ENCODE measurements at places on chromosomes 11 and 22. TPM values are rescaled to one million over a fixed set of nuclear protein-coding genes. Genes with fewer than 3 reads are reported as not detected.

Gene VWCE
- total RNA-seq: 0.24 TPM

Gene RNF26
- total RNA-seq: 11.5 TPM

Gene MAPK8IP2
- total RNA-seq: 1.4 TPM

Gene MTA2
- total RNA-seq: 17.3 TPM

Gene SNX15
- 10.6 TPM for total RNA-seq

Gene NRXN2
- total RNA-seq: 1.5 TPM

Gene KCNE3
- total RNA-seq: 5.6 TPM

Gene OR4S2
- not detected for total RNA-seq

Gene HRAS
- total RNA-seq: 17.6 TPM

Gene CHCHD10
- 34.6 TPM for total RNA-seq

Gene GLB1L2
- 7.7 TPM for total RNA-seq

Gene JAM3
- total RNA-seq: 1.7 TPM

Gene APOL1
- 5.7 TPM for total RNA-seq

Gene OR2AG1
- not detected for total RNA-seq

Gene OR51E2
- total RNA-seq: not detected

Gene KRTAP5-8
- not detected for total RNA-seq

Gene FOLR1
- total RNA-seq: 4.4 TPM

Gene MS4A7
- 18.0 TPM for total RNA-seq

Gene SEPTIN5
- total RNA-seq: 7.2 TPM

Gene ELFN2
- total RNA-seq: 1.8 TPM

Gene FXYD6
- 2.7 TPM for total RNA-seq

Gene TRPC6
- total RNA-seq: 0.47 TPM

Gene PARVG
- total RNA-seq: 6.0 TPM

Gene UBQLN3
- 0.31 TPM for total RNA-seq

Gene OR10A6
- total RNA-seq: not detected

Gene TTC36
- 0.81 TPM for total RNA-seq

All from pancreas (tissue), 10 donors.